ENCODE measurements at places on chromosomes 3 and 15.

- DNase-seq: no peak
Measured at GRCh38 chr3:110727056-110727455, 344.6 kb upstream of the NECTIN3 start.

- DNase-seq: no peak
Measured at GRCh38 chr3:27185231-27185989, 183.8 kb downstream of the NEK10 start.

DNA sequence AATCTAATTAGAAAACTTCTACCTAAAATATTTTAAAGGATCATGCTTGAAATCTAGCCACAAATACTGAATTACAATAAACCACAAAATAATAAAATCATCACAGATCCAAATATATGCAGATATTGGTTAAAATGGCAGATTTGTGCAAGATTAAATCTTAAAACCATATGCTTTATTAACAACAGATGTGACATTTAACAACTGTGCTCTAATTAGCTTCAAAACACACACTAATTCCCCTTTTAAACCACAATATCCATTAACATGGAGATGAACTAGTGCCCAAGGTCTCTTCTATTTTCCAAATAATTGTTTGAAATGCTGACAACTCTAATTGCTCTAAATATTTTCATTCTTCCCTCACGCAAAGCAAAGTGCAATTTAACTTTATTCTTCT is 1530.3 kb downstream of the SI start:
- no peak for DNase-seq

DNA sequence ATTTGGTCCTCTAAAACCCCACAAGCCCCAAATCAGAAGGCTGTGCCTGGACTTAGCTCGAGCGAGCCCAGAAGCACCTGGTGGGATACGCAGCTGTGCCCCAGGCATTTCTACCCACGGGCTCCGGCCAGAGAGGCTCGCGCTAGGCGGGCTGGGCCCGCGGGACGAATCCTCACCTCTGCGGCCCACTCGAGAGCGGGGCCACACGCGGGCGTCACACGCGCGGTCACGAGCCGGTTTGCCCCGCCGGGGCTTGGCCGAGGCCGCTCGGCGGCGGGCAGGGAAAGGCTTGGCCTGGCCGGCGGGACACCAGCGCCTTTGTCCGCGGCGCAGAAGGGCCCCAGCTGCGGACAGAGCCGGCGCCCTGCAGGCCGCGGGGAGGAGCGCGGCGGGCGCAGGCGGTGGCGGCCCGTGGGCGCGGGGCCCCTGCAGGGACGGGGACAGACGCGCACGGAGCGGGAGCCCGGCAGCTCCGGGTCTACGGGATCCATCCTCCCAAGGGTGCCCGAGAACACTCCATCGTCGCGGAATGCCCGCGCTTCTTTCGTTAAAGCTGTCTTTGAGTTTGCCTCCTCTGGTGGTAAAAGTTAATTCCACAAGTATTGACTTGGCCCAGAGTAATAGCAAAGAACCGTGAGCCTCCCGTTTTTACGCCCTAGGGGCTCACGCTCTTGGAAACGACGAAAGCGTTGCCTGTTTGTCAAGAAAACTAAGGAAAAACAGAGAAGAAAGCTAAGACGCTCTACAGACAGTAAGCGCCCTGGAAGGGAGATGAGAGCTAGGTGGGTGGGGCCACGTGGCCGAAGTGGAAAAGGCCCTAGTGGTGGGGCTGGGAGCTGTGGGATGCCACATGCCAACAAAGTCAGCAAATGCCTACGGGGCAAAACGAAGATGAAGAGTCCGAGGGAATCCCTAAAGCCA is 26.4 kb downstream of the TYRO3 start:
- no peak for DNase-seq

DNA sequence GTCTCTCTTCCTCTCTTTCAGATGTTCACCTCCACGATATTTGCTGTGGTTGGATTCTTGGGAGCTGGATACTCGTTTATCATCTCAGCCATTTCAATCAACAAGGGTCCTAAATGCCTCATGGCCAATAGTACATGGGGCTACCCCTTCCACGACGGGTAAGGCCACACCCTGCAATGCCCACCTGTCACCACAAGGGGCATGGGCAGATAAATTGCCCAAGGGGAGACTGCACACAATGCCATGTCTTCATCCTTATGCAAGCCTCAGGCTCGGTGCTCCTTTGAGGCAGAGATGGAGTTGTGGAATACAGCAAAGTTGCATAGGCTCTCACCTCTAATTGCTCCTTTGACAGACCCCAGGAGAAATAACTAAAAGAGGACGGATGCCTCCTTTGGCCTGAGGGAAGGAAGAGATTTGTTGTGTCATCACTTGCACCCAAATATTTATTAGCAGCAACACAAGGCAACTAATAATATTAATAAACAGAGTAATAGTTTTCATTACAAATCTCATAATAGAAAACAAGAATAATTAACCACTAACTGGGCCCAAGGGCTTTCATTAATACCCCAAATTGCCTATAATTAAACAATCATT is 13.2 kb downstream of the TM4SF4 start:
- no peak for DNase-seq

DNA sequence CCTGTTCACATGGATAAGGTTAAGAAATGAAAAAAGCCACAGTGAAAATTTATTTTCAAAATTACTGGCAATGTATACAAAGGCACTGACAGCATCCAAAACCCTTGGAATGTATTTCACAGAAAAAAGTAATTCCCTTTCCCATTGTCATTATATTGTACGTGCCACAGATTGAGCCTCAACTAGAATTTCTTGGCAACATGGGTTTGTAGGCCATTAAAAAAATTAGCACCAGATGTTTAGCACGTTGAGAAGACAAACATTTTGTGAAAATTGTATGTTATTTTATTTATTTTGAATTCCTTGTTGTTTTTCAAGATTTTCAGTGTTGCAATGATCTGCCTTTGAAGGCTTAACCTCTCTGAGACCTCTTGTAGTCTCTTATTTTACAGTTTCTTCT is 76.3 kb upstream of the EPHB3 start:
- DNase-seq: no peak

DNA sequence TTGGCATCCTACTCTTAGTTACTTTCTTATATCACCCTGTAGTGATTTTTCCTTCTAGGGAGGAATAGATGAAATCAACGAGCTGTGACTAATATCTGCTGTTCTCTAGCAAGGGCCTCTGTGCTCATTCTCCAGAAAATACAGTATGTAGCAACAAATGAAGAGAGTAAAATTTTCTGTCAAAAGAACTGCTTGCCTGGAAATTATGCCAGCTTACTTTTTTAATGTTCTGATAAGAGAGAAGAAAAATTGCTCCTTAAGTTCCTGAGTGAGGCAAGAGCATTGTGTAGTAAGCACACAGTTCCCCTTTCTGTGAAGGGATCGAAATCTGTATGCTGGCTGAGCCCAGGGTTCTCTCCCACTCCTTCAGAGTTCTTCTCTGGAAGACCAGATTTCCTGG is 51.4 kb upstream of the GK5 start:
- no peak for DNase-seq

DNA sequence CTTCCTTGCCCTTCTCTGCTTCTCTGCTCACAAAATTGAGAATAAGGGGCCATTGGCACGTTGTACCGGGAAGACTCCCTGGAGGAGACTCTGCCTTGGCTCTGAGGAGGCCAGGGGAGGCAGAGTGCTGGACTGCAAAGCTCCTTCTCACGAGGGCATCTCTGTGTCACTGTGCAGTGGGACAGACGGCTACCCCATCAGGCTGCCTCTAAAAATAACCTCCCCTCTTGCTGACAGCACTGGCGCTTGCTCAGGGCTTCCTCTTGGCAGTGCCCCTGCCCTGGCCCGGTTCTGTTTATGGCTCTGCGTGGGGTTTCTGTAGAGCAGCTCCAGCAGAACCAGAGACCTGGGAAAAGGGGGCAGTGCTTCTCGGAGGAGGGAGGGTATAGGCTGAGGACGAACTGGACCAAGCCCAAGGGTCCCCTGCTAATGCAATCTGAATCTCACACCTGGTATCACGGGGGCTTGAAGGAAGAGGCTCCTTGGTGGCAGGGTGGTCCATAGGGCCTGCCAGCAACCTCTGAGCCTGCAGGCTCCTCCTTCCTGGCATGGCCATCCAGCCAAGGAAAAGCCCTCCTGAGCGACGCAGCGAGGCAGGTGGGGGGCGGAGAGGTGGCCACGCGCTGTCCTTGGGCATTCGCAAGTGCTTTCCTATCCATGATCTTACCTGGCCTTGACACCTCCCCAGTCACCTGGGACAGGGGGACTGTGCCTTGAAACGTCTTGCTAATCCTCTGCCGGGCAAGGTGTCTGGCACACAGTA is 63.3 kb upstream of the TLE3 start:
- no peak for DNase-seq

DNA sequence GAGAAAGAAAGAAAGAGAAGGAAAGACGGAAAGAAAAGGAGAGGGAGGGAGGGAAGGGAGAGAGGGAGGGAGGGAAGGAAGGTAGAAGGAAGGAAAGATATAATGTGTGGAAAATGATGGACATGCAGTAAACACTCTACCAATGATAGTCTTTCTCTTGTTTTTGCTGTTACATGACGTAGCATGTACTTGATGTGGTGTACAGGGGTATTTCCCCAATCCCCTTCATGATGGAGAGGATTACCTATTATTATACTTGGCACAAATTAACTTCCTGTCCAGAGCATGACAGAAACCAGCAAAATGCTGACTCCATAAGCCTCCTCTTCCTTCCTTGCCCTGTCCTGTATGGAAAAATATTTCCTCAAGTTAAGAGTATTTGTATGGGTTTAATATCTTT is 124.4 kb downstream of the B3GALNT1 start:
- no peak for DNase-seq

GRCh38 chr15:78993931-78994530 is 49.2 kb upstream of the CTSH start:
- DNase-seq: no peak

All from SIG-M5 (cell line).